Activated CD8-positive, alpha-beta memory T cell treated with anti-CD3 and anti-CD28 coated beads, Interleukin-2, amount 10 ng/mL, durations not matched to agents 7 days and 5 days (primary cell): ENCODE measurements at places on chromosomes 7 and 10.
A peak's percentile ranks its signal among the peaks of the same experiment; 100 is the strongest.

DNA sequence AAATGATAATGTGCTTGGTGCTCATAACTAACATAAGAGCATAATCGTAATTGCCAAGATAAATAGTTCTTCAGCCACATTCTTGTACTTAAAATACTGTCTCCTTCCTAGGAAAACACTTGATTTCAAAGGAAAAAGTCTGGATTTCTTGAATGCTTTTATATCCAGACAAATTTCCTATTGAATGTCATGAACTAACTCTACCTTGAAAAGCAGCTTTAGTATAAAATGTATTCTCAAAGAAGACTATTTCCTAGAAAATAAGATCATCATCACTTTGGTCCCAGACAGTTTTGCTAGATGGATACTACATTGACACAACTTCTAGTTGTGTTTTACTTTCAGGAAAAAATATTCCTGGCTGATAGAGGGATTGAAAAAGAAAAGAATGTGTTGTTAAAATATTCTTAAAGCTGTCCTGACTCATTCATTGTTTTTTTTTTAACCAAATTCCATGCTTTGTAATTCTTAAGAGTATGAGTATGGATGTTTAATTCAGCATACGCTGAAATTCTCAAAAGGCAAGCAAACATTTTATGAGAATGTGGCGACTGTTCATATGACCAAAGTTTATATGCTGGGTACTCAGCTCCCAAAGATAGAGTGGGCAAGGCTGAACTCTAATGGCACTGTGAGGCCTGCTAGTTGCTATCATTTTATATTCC, 106.1 kb downstream of the PPP1R3A start:
- DNase-seq = no peak

- DNase-seq = no peak
These were observed 85.9 kb downstream of the USP6NL start for GRCh38 chr10:11525503-11525902.

- no peak for DNase-seq
These were observed 104.3 kb downstream of the TCERG1L start for GRCh38 chr10:131207176-131207575.

DNA sequence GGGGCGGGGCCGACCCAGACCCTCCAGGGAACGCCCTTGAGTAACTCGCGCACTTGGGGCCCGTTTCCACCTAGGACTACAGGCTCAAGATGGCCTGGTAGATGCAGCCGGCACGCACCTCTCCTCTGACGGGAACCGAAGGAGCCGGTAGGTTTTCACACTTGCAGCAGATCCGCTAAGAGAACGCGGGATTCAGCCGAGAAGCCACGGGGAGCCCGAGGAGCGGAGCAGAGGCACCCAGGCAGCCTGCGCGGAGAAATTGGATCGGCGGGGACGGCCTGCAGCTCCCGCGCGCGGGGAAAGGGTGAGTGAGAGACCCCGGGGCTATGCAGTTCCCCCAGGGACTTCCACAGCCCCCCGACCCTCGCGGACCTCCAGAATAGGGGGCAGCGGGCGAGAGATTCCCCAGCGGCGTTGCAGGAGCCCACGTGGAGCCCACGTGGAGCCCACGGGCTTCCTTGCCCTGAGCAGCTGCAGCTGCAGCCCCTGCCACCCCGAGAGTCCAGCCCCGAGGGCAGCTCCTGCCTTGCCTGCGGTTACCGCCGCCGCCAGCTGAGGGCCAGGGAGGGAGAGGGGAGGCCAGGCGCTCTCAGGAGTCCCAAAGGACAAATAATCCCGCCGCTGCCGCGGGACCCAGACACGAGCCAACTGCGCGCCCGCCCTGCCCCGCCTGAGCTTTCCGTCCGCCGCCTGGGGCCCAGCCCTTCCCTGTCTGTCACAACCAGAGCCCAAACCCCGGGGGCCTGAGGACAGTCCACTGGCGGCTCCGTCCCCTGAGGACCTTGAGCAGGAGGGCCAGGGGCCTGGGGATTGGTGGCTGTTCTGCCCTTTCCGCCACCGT, 13.1 kb downstream of the IFT22 start:
- DNase-seq = peak; percentile 63

- DNase-seq = peak; percentile 87
These were observed 2.1 kb downstream of the SNX10 start for GRCh38 chr7:26293569-26294308.

GRCh38 chr10:100782461-100783244, 37.3 kb downstream of the PAX2 start:
- no peak for DNase-seq

DNA sequence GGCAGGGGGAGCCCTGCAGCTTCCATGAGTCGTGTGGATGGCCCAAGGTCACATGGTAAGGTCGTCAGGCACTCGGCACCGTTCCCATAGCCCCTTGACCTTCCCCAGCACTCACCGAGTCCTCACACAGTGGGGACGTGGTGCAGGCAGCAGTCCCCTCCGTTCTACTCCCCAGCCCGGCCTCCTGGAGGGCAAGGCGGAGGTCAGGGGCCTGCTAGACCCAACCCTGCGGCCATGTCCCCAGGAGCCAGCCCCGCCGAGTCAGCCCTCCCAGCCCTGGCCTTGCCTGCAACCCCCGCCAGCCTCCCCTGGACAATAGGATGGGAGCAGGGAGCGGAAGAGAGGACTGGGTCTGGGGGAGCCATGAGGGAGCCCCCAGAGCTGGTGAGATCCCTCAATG, 65.2 kb downstream of the ELFN1 start:
- no peak for DNase-seq

DNA sequence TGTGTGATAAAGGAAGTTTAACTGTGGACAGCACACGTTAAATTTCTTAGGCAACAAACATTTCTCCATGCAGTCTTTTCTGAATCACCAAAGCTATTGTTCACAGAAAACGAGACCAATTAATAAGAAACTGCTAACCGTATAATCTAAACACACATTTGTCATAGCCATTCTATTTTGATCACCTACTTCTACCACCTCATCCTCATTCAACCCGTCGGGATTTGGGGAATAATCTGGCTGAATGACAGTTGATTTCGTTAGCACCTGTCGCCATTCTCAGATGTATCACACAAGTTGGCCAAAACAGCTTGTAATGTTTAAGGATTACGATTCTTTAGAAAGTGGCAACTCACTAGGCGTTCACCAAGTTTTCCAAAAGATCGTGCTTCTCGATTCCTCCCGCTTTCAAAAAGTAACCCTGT, 1.2 kb downstream of the EZH2 start:
- no peak for DNase-seq

DNA sequence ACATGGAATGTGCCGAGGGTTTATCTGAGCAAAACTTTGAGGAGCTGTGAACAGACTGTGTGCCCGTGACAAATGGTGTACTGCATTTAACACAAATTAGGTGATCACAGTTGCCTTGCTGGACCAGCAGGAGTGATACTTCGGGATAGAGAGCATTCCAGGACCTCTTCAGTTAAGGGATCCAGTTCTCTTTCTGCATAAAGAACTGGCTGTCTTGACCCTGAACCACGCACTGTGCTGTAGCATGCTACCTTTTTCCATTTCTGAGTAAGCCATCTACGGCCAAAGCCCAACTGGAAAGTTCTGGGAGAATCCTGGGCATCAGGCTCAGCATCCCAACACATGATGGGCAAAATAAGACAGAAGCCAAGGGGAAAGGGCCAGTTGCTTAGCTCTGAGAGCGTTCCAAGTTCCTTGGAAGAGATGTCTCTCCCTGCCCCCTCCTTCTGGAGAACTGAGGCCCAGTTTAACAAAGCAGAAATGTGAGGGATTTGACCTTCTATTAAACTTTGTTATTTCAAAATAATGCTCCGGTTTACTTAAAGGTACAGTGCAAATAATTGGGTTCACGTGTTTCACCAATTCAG, 37.9 kb upstream of the ADD3 start:
- DNase-seq = no peak

GRCh38 chr7:15087771-15088170, 185.2 kb upstream of the DGKB start:
- DNase-seq = no peak

DNA sequence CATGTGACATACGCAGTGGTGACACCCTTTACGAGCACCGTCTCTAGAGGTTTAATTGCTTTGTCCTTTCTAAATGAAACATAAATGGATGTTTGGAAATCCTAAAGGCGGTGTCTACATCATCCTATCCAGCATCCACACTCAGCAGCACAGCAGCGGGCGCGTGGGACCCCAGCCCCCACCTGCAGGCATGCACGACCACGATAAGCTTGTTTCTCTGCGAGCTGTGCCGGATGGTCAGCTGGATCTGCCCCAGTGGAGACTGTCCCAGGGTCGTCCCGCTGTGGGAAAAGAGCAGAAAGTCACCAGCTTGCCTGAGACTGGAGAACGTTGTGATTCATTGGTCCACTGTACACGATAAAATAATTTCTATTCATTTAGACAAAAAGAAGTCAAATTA, 34.2 kb upstream of the NCAPG2 start:
- DNase-seq = no peak

DNA sequence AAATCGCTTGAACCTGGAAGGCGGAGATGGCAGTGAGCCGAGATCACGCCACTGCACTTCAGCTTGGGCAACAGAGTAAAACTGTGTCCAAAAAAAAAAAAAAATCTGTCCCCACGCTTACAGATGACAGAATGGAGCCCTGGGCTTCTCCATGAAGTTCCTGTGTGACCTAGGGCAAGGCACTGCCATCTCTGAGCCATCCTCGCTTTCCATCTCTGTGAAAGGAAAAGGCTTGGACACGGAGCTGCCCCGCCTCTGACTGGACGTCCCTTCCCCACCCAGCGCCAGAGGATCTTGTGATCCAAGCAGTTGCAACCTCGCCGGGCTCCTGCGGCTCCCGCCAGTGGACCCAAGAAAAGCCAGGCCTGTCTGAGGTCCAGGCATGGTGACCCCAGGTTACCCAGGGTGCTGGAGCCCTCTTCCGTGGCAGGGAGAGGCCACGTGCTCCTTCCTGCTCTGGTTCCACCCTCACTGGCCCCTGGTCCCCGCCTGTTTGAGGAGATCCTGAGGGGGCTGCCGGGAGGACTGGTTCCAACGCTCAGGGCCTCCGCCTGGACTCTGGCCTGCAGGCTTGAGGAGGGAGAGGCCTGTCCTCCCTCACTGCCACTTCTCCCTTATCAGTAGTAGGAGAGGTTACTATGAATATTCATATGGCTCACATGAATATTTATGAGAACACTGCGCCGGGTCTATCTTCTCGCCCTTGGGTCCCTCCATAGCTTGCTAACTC, 25.6 kb upstream of the ELFN1 start:
- DNase-seq = no peak

- no peak for DNase-seq
These were observed 925.1 kb downstream of the LRMDA start for GRCh38 chr10:76356557-76356956.

DNA sequence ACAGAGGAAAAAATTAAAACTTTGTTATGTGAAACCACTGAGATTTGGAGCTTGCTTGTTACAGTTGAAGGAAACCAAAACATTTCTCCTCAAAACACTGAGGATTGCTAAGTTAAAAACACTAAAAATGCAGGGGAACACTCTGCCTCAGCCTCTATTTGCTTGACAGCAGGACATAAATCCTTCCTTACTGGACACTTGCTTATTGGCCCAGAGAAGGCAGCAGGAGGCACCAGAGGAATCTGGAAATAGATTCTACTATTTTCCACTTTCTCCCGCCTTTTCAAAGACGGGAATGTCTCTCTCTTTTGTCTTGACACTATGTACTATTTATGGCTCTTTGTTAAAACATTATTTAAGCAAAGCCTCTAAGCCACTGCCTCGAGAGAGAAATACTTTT, 67.9 kb downstream of the MTURN start:
- DNase-seq = no peak

GRCh38 chr10:111525696-111526095, 448.9 kb downstream of the ADRA2A start:
- DNase-seq = no peak
